ENCODE measurements at places on chromosomes 11 and 22. TPM values are rescaled to one million over a fixed set of nuclear protein-coding genes. Genes with fewer than 3 reads are reported as not detected.

APOBEC3B gene
- 2.4 TPM for total RNA-seq

- peak; percentile 66 for DNase-seq
Measured at GRCh38 chr11:120400564-120401364, 64.6 kb downstream of the ARHGEF12 start.

DNA sequence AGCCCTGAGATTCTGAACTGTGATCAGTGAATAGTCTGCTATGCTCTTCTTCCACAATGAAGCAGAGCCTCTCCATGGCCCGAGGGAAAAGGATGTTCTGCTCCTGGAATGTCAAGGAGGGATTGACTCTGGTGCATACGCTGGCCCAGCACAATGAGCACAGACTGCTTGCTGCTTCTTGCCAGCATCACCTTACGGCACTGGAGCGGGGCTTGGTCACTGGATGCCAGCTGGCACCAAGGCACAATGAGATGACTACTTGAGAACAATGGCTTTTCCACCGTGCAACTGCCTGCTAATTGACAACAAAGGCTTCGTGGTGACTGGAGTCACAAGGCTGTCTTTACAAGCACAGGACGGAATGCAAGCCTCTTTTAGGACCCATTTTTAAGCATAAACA is 139.2 kb downstream of the DSCAML1 start:
- no peak for DNase-seq

SCGB1D2 gene
- not detected for total RNA-seq

ST14 gene
- 0.07 TPM for total RNA-seq

PPP6R2 gene
- 62.3 TPM for total RNA-seq

CCND1 gene
- 349 TPM for total RNA-seq
